ENCODE measurements at places on chromosomes 2 and 18. TPM values are rescaled to one million over a fixed set of nuclear protein-coding genes. Genes with fewer than 3 reads are reported as not detected.

The NEU4 gene
- total RNA-seq = not detected

The MBP gene
- total RNA-seq = 18.6 TPM

The MOGAT1 gene
- not detected for total RNA-seq

The RAB6D gene
- 0.10 TPM for total RNA-seq

The FOXD4L1 gene
- total RNA-seq = 0.18 TPM

The PLCD4 gene
- total RNA-seq = 16.7 TPM

The RDH14 gene
- total RNA-seq = 21.3 TPM

The CHRNG gene
- not detected for total RNA-seq
